Stimulated activated CD4-positive, alpha-beta T cell treated with anti-CD3 and anti-CD28 coated beads, Interleukin-2, amount 100 ng/mL, for 4 hours (primary cell): ENCODE measurements at places on chromosomes 13 and 19.

- no peak for DNase-seq
Measured at GRCh38 chr13:40340368-40341095, 325.9 kb downstream of the FOXO1 start.

- no peak for DNase-seq
Measured at GRCh38 chr13:114053026-114053425, 79.2 kb upstream of the C13orf46 start.

- DNase-seq: peak; percentile 62
Measured at GRCh38 chr19:10408511-10409283, 5.4 kb upstream of the CDC37 start.

DNA sequence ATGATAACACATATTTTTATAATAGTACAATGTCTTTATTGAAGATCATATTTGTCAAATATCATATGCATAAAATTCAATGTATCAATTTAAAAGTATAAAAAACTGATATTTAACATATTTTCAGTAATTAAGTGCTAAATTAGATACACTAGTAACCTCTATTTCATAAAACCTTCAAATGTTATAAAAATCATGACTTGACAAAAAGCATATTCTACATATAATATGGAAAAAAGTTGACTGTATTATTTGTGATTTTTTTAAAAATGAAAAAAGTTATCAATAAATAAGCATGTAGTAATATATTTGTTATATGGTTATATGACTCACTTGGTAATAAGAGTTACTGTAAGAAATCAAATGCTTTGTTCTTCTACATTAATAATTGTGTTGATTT is 356.9 kb downstream of the DIAPH3 start:
- DNase-seq: no peak

GRCh38 chr19:39916851-39917396 is 17.5 kb downstream of the FCGBP start:
- no peak for DNase-seq

GRCh38 chr19:5193192-5193591 is 147.4 kb downstream of the PTPRS start:
- DNase-seq: no peak

DNA sequence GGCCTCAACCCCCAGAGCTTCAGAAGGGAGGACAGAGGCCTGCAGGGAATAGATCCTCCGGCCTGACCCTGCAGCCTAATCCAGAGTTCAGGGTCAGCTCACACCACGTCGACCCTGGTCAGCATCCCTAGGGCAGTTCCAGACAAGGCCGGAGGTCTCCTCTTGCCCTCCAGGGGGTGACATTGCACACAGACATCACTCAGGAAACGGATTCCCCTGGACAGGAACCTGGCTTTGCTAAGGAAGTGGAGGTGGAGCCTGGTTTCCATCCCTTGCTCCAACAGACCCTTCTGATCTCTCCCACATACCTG is 969 bp upstream of the CEACAM5 start:
- DNase-seq: no peak

- no peak for DNase-seq
Measured at GRCh38 chr13:30870049-30870884, 35.8 kb upstream of the MEDAG start.

DNA sequence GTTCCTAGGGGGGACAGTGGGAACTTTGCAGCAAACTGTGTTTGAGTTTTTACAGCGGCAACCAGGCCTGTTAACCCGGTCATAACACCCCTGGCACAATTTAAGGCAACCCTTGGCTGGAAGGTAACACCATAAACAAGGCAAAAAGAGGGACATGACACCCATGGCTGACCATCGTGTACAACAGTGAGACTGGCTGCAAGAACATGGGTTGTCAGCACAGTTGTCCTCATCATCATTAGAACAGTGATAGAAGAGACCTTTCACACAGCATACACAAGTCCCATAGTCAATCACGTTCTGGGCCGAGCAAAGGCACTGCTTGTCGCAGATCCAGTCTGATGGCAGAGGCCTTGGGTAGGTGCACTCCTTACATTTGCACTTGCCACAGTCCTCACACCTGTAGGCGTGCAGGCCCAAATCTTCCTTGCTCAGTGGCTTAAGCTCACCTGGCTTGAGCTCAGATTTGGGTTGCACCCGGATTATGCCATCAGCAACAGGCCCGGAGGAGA is 4.1 kb downstream of the SPRY2 start:
- DNase-seq: no peak

DNA sequence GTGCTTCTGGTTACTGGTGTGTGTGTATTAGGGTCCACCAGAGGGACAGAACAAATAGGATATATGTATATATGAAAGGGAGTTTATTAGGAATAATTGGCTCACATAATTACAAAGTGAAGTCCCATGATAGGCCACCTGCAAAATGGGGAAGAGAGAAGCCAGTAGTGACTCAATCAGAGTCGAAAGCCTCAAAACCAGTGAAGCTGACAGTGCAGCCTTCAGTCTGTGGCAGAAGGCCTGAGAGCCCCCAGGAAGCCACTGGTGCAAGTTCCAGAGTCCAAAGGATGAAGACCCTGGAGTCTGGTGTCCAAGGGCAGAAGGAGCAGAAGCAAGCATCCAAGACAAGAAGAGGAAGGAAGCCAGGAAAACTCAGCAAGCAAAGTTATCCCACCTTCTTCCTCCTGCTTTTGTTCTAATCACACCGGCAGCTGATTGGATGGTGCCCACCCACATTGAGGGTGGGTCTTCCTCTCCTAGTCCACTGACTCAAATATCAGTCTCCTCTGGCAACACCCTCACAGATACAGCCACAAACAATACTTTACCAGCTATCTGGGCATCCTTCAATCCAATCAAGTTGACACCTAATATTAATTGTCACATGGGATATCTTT is 21.7 kb upstream of the SCEL start:
- no peak for DNase-seq

GRCh38 chr13:45162194-45162593 is 38.7 kb downstream of the KCTD4 start:
- no peak for DNase-seq

DNA sequence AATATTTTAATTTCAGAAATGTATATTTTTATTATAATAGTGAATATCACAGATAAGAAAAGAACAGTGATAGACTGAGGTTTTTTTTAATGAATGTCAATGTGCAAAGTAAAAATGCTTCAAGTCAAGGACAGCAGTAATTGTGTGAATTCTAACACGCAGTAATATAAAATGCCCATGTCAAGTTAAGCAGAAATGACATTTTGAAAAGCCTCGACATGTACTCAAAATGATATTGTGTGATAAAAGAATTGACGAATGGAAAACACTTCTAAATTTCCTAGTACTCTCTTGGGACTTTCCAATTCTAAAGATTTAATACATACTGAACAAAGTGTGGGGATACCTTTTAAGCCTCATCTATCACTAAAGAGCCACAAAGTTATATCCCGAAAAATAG is 172.6 kb downstream of the SLITRK6 start:
- DNase-seq: no peak

GRCh38 chr19:1624458-1624857 is 19.2 kb upstream of the UQCR11 start:
- peak; percentile 35 for DNase-seq

- no peak for DNase-seq
Measured at GRCh38 chr13:27921961-27922882, 2.4 kb downstream of the PDX1 start.

DNA sequence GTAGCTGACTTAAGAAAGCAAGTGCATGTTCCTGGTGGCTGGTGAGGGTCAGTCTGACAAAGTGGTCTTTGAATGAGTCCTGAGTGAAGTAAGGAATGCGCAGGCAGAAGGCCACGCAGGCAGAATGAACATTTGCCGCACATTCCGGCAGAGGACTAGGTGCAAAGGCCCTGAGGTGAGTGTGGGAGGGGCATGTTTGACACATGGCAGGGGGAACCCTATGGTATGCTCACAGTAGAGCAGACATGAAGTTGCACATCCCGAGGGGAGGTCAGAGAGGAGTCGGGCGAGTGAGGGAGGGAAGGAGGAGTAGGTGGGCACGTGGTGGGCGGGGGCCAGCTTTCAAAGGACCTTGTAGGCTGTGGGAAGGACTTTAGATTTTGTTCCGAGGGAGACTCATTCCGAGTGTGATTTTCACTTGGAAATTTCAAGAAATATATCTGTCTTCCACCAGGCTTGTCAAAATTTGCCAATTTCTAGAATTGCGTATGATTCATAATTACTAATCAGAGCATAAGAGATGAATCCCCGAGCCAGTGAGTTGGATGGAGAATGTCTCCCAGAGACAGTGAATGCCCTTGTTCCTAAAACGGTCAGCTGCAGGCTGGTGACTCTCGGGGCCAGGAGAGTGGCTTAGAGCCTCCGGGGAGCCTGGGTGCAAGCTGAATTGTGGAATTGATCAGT is 40.3 kb downstream of the ERICH6B start:
- no peak for DNase-seq

GRCh38 chr13:25453850-25454365 is 82.1 kb downstream of the ATP8A2 start:
- no peak for DNase-seq

DNA sequence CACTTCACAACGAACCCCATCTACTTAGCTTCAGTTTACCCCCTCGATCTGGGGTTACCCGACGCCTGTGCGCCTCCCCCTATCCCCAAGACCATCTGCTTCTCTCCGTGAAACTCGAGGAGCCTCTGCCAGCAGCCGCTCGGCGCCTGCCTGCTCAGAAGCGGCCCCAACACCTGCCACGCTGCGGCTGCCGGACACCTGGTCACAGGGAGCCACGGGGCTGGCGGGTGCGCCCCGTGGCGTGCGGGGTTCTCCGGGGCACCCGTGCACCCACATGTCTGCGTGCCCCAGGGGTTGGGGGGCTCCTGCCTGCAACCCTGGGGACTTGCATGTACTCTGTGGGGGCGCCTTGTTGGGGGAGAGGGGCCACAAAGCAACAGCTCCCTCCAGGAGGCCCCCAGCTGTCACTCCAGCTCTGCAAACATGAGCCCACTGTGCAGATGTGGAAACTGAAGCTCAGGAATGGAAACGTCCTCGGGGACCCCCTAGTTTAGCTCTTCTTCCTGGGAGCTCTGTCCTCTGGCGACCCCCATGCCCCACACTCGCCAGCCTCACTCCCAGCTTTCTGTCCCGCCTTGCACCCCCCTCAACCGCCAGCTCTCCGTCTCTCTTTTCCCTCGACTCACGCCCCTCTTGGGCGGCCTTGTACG is 7.0 kb upstream of the SEMA6B start:
- no peak for DNase-seq

- no peak for DNase-seq
Measured at GRCh38 chr19:15623711-15624318, 8.8 kb downstream of the CYP4F8 start.

- DNase-seq: no peak
Measured at GRCh38 chr19:51589511-51589910, 18.4 kb downstream of the ZNF175 start.

DNA sequence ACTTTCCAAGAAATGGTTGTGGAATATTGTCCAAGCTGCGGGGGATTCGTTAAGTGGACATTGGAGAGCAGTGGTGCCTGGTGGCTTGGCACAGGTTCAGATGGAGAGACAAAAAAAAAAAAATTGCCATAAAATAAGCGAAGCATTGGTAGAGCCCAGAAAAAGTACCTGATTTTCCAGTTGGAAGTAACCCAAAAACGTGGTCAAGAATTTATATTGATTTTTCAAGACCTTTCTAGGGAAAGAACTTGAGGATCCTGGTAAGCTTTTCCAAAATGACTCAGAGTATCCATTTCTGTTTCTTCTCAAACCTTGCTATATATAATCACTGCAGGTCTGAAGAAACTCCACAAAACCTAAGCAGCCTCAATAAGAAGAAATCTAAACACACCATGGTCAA is 94.6 kb downstream of the ING1 start:
- DNase-seq: no peak

DNA sequence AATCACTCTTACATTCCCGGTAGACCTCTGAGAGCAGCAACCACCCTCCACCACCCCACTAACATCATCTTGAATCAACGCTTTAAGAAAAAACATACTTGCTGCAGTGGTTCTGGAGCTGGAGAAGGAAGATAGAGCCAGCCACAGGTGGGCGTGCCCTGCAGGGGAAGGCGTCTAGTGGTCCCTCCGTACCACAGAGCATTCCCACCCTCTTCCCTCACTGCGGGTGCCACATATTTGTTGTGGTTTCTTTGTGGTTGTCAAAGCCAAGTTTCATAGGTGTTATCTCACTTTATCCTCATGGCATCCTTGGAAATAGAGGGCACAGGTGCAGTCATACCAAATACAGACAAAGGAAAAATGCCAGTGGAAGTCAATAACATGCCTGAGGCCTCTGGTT is 22.2 kb downstream of the COL4A2 start:
- DNase-seq: no peak

GRCh38 chr13:41312176-41312500 is 1.1 kb downstream of the NAA16 start:
- no peak for DNase-seq

DNA sequence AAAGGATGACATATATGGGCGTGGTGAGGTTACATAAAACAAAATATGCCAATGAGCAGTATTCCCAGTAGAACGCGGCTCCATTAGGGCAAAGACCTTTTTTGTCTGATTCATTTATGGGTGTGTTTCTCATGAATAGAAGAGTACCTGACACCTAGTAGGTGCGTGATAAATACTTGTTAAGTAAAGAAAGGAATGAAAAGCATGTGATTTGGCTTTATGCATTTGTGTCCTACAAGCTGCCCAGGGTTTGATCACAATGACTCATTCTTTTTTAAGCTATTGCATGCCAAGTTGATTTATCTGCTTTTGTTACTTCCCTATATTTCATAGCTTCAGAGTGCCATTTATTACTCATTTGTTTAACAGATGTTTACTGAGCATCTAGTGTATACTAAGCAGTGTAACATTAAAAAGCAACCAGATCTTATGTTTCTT is 19.1 kb upstream of the KCTD4 start:
- no peak for DNase-seq

- DNase-seq: no peak
Measured at GRCh38 chr19:50861010-50861409, 6.3 kb downstream of the KLK3 start.

- no peak for DNase-seq
Measured at GRCh38 chr13:39641645-39642044, 13.8 kb upstream of the COG6 start.

DNA sequence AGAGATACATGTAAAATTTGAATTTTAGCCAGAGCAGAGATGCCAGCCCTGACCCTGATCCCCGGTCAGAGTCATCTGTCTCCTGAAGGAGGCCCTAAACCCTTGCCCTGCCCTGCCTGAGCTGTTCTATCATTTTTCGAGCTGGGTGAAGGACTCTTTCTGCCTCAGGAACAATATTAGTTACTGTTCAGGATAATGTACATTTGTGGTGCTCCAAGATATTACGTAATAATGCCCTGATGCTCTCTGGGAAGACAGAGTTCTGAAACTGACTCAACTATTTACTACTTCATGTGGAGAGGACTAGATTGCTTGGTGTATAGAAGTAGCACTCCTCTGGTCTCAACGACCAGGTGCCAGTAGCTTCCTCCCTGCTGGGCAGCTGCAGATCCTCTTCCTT is 37.9 kb upstream of the UBL3 start:
- no peak for DNase-seq

- no peak for DNase-seq
Measured at GRCh38 chr19:38557205-38557799, 60.5 kb downstream of the MAP4K1 start.

GRCh38 chr13:22931576-22931975 is 249.2 kb upstream of the SGCG start:
- no peak for DNase-seq

GRCh38 chr13:29594710-29595379 is 643 bp downstream of the SLC7A1 start:
- DNase-seq: peak; percentile 69
